ENCODE measurements at places on chromosomes 3 and 15.

DNA sequence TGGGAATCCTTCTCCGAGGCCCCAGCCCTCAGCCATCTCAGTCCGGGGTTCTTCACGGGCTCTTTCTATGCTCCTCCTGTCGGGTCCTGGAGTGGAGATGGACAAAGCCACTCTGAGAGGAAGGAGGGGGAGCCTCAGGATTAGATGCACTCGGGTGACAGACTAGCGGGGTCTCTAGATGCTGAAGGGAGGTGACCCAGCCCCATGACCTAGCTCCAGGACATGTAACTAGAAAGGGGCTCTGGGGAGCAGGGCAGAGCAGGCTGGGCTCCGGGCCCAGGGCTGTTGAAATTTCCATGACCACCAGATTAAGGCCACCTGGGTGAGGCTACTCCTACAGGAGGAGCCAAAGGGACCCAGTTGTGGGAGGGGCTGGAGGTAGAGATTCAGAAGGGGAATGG, 14.8 kb upstream of the SKIC8 start:
- DNase-seq, result no peak

- DNase-seq, result no peak
Observed at GRCh38 chr3:13013566-13013965, 59.7 kb downstream of the IQSEC1 start.

DNA sequence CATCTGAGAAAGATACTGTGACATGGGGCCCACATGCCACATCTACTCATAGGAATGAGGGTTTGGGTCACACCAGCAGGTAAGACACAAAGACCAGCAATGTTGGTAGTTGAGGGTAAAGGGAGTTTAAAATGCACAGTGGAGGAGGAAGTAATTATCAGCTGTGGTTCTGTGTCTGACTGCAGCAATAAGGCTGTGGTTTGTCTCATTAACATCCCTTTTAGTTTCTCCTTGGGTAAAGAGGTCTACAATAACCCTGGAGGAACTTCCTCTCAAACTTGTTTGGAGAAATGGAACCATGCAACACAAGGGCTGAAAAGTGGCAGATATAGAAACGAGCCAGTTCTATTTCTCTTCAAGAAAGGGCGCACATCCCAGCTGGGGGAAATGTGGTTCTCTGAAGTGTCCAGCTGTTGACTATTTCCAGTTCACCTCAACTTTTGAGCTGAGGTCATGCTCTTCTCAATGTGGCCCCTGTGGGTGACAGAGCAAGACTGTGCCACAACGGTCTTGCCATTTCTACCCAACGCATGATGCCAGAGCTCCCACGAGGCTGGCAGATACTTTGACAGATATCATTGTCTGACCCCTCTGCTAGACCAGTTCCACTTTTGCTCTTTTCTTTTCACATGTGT, 234.3 kb downstream of the SQOR start:
- no peak for DNase-seq

GRCh38 chr3:112004187-112004586, 5.5 kb downstream of the TAGLN3 start:
- no peak for DNase-seq

- no peak for DNase-seq
Observed at GRCh38 chr3:57383838-57384237, 91.4 kb upstream of the ASB14 start.

DNA sequence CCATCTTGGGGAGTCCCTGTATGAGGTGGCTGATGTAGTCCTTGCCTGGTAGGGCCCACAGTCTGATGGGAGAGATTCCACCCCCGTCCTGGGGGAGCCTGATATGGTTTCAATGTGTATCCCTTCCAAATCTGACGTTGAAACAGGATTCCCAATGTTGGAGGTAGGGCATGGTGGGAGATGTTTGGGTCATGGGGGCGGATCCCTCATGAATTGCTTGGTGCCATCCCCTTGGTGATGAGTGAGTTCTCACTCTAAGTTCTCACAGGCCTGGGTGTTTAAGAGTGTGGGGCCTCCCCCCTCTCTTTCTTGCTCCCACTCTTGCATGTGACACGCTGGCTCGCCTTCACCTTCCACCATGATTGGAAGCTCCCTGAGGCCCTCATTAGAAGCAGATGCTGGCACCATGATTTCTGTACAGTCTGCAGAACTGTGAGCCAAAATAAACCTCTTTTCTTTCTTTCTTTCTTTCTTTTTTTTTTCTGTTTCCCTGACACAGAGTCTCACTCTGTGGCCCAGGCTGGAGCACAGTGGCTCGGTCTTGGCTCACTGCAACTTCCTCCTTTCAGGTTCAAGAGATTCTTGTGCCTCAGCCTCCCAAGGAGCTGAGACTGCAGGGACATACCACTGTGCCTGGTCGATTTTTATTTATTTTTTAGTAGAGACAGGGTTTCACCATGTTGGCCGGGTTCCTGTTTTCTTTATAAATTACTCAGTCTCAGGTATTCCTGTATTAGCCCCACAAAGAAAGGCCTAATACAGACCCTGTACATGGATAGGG, 28.6 kb downstream of the ITGA11 start:
- DNase-seq, result no peak
